ENCODE measurements at places on chromosomes 4 and X. TPM values are rescaled to one million over a fixed set of nuclear protein-coding genes. Genes with fewer than 3 reads are reported as not detected.

GRCh38 chr4:95013236-95013635 is 255.5 kb downstream of the BMPR1B start:
- no peaks in the 10 kb centered on the region for H3K4me1 ChIP-seq
- H3K27ac ChIP-seq, result no peak overlapping the region
- no peak overlapping the region for H3K4me3 ChIP-seq
- H3K27me3 ChIP-seq, result no peaks in the 10 kb centered on the region
- no peak for DNase-seq

- no peaks in the 10 kb centered on the region for H3K27me3 ChIP-seq
- no peak overlapping the region for H3K27ac ChIP-seq
- DNase-seq, result no peak
Measured at GRCh38 chrX:36480441-36480990, 527.6 kb upstream of the FAM47C start.

GRCh38 chr4:56183344-56183959 is 203.8 kb downstream of the AASDH start:
- H3K4me1 ChIP-seq, result no peaks in the 10 kb centered on the region
- H3K27ac ChIP-seq, result no peak overlapping the region
- H3K4me3 ChIP-seq, result no peak overlapping the region
- no peak for DNase-seq

GRCh38 chr4:46870411-46870810 is 38.6 kb downstream of the COX7B2 start:
- no peaks in the 10 kb centered on the region for H3K27me3 ChIP-seq
- H3K4me3 ChIP-seq, result no peak overlapping the region
- H3K27ac ChIP-seq, result no peak overlapping the region
- no peak for DNase-seq
- H3K36me3 ChIP-seq, result no peaks in the 10 kb centered on the region
- no peaks in the 10 kb centered on the region for H3K4me1 ChIP-seq

DNA sequence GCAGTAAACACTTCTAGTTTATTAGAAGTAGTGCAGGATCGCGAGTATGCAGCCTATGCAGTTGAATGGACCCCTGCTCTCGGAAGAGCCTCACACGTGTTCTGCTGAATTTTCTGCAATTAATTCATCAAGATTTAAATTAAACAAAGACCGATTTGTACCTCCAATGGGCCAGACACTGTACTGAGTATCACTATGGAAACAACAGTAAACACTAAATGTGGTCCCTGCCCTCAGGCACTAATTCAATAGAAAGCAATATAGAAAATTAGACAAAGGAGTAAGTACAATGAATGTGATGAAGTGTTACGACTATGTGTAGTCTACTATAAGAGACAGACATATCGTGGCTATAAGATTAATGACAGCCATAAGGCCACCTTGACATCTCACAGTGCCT is 740.3 kb upstream of the FRG1 start:
- DNase-seq, result no peak
- no peaks in the 10 kb centered on the region for H3K4me1 ChIP-seq
- H3K27me3 ChIP-seq, result no peaks in the 10 kb centered on the region
- H3K4me3 ChIP-seq, result no peak overlapping the region

Gene RAB39B
- total RNA-seq, result not detected

Gene FRMD7
- total RNA-seq, result not detected

GRCh38 chr4:134141728-134142127 is 59.9 kb downstream of the PABPC4L start:
- no peaks in the 10 kb centered on the region for H3K27me3 ChIP-seq
- H3K4me1 ChIP-seq, result no peaks in the 10 kb centered on the region
- no peak for DNase-seq
- no peaks in the 10 kb centered on the region for H3K36me3 ChIP-seq

Gene ADH7
- not detected for total RNA-seq

Gene FAM149A
- total RNA-seq, result not detected

DNA sequence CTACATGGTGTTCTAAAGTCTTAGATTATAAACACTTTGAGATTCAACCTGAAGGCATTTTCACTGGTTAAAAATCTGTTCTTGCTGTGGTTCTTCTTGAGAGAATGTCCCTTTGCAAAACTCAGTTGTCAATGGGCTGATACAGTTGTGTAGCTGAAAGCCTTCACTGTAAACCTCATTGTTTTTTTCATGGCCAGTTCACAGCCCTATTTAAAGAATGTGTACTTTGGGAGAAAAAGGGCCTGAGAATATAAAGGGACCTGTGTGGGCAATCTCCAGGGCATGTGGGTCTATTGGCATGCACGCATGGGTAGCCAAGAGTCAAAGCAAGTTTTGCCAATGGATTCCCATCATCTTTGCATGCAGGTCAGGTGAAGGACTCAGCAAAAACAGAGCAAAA is 7.8 kb upstream of the MAP7D3 start:
- DNase-seq, result no peak
- H3K36me3 ChIP-seq, result no peaks in the 10 kb centered on the region
- no peaks in the 10 kb centered on the region for H3K27me3 ChIP-seq
- peak overlapping the region; percentile 87 for H3K27ac ChIP-seq
